ENCODE measurements at places on chromosomes 5 and 9.

DNA sequence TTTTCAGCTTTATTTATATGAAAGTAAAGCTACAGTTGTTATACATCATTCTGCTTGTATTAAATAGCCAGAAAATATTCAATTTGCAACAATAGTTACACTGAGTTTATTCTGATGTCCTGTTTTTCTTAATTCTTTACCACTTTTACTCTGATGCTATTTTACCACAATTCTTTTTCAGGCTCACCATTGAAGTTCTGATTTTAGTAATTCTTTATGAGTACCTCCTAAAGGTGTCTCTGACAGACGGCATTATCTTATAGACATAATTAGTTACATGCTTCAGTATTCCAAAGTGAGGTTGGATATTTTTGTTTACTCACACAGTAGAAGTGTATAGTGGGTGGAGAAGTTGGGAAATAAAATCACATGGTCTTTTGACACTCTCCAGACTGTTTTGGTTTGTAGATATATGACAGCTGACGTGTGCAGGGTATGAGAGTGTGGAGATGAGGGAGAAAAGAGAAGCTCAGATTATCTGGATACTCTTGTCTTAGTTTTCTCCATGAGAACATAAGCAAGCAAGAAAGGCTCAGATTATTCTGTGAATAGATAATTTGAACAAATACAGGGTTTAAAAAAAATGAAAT is 97.4 kb downstream of the FBXO4 start:
- no peak for DNase-seq

DNA sequence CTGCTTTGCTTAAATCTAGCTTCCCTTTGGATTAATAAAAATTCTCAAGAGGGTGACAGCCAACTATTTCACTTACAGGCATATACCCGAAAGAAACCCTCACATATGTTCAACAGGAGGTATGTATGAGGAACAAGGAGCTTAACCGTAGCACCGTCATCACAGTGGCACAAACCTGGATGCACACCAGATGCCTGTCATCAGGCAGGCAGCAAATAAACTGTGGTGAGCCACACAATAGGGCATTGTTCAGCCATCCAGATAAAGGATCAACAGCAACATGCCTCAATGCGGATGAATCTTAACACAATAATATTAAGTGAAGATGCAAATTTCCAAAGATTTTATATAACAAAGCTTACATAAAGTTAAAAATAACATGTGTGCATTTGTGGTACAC is 5.5 kb upstream of the TNFSF15 start:
- DNase-seq, result no peak

DNA sequence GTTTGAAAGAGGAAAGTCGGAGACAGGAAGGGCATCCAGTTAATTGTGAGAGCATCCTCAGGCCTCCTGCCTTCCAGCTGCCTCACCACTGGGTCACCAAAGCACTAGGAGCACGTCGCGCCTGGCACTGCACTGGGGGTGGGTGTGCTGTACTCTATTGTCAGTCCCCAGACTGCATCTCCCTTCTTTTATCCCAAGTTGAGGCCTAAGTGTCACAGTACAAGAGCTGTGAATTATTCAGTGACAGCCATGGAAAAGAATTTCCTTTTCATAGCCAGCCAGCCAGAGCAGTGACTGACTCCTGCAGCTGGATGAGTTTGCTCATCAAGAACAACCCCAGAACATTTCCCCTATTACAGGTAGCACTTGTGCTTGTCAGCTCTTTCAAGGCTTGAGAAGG is 16.3 kb downstream of the CLTA start:
- DNase-seq, result no peak

DNA sequence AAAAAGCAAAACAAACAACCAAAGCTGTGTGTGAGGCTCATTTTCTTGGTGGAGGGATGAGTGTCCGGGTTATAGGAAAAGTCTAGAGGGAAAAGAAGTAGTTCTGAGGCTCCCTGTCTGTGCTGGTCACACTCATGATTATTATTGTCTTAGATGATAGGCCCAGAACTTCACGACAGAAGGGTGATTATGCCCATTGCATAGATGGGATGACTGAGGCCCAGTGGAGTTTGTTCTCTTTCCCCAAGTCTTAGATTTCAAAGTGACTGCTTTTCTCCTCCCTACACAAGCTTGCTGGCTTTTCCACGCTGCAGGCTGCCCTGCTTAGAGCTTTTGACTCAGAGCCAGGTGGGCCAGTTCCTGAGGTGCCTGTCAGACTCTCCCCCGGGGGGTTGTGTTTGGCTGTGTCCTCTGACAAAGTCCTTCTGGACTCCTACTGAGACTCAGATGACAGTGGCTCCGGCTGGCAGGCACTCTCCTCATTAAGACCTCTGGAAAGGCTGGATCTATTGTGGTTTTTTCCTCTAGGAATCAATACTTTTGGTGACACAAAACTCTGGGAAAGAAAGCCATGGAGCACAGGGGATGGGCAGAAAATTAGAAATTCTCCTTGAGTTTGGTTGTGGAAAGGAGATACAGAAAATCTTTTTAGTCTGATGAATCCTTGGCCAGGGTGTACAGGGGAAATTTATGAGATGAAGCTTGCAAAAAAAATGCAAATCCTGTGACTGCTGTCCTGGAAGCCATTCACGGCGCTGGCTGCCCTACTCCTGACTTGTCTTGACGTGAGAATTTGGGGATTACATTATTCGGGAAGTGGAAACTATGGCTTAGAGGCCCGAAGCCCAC is 120.9 kb downstream of the NSG2 start:
- DNase-seq, result no peak

DNA sequence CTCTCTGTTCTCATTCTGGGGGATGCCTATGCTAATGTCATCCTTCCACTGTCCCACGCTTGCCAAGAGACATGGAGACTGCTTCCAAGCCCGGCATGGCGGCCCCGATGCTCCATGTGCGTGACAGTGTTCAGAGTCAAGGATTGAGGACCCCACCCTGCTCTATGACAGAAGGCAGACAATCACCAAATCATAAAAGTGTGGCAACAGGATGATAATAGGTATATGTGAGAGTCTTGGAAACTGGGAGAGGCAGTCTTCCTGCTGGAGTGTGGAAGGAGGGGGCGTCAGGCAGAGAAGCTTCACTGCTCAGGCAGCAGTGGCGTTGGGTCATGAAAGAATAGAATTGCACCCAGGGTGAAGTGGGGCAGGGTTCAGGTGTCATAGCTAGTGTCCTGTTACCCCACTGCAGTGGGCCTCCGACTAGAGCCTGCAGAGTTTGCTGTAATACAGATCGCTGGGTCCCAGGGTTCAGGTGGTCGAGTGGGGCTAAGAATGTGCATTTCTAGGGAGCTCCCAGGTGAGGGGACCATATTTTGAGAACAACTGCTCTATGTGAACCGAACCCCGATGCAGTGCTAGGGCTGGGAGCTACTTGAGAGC is 12.5 kb upstream of the GADD45G start:
- no peak for DNase-seq

DNA sequence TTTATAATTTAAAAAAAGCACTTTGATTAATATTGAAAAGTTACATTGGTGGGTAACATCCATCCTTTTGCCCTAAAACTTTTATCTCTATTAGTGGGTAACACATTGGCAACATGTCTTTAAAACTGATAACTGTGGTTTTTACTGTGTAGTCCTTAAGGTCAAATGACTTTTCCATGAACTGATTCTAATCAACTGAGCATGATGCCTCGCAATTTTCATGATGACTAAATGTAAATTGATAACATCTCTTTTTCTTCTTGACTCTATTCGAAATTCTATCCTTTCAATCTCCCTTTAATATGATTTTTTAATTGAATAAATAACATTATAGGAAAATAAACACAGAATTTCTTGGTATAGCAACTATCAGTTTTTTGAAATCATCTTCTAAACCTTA is 6.3 kb upstream of the IL5 start:
- no peak for DNase-seq

- no peak for DNase-seq
Observed at GRCh38 chr9:12813960-12814876, 39.4 kb downstream of the LURAP1L start.

- no peak for DNase-seq
Observed at GRCh38 chr9:130675396-130675795, 11.0 kb downstream of the PRDM12 start.

DNA sequence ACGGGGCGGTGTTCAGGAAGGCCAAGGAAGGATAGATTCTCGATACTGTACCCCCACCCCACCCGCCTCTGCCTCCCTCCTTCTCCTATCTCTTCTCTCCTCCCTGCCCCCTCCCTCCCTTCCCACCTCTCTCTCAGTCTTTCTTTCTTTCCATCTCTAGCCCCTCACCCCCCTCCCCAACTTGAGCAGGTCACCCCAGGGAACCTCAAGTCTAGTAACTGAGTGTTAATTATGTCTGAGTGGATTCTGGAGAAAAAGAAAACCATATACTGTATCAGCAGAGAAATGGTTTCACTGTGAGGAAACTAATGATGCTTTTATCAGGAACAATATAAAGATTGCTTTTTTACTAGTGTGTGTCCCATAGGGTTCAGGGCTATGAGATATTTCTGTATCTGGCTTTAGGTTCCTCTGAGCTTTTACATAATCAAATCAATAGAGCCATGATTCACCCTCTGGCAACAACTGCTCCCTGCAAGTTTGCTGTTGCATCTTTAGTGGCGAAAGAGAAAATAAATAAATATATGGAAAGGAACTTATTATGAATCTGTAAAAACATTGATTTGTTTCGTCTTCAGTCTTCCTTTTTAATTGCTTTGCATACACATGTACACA is 639.7 kb downstream of the CCDC171 start:
- DNase-seq, result no peak

DNA sequence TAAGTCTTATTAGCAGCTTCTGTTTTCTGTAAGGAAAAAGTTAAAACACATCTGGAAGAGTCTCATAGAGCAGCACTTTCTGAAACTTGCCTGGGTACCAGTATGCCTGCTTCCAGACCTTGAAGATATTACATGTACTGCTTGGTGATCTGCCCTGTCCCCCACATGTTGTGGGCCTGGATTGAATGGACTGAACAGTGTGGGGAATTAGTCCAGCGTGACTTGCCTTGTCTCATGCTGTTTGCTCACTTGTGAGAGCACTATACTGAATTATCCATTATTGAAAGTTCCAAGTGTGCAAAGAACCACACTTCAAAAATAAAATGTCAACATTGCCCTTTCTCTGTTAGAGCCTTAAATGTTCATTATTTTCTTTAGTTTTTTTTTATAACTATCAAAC is 8.9 kb downstream of the CTNNA1 start:
- no peak for DNase-seq

DNA sequence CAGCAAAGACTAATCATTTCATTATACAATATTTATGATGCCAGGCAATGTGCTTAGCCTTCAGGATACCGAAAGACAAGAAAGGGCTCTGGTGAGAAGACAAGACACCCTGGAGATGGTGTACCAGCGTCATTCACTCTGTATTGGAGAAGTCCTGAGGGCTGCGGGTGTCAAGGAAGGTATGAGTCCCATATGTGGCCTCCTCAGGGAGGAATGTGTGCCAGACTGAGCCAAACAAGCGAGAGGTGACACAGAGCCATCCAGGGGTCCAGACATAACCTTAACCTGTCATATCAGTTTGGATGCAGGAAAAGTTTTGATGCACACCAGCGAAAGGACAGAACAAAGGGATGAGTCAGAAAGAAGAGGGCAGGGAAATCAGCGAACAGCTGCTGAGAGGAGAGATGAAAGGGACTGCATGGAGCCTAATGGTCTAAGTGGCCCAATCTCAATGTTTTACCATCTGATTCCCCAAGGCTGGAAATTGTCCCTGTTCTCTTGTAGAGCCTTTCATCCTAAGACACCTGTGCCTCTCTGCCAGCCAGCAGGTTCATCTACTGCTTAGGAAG is 38.9 kb downstream of the ADRA1B start:
- DNase-seq, result no peak

GRCh38 chr5:181053488-181054121 is 13.5 kb downstream of the BTNL9 start:
- no peak for DNase-seq

GRCh38 chr9:76463211-76463610 is 4.2 kb downstream of the GCNT1 start:
- no peak for DNase-seq

- DNase-seq, result no peak
Observed at GRCh38 chr9:133633681-133634080, 2.5 kb upstream of the DBH start.

DNA sequence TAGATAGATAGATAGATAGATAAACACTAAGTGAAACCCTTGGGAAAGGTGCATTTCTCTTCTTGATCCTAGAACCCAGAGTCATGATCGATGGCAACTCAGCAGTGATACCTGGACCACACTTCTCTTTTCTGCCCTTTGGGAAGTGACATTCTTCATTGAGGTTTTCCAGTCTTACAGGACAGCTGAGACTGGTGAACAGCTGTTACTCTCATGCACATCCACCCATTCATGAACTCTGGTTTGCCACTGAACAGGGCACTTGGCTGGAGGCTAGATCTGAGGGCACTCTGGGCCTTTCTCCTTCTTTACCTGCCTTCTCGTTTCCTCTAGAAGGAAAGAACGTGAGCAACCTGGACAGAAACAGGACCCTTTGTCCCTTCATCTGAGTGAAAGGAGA is 164.5 kb downstream of the DRD1 start:
- no peak for DNase-seq

DNA sequence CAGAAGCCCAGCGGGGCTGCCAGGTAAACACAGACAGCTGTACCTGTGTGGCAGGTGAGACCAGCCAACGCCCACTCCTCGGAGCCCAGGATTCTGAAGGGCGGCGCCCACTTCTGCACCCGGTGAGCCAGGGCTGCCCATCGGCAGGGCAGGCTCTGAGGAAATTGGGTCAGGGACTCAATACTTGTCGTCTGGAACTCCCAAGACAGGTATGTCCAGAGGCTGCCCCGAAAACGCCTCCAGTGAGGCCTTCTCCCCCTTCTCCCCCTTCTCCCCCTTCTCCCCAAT is 19.8 kb downstream of the GLT6D1 start:
- DNase-seq, result no peak

DNA sequence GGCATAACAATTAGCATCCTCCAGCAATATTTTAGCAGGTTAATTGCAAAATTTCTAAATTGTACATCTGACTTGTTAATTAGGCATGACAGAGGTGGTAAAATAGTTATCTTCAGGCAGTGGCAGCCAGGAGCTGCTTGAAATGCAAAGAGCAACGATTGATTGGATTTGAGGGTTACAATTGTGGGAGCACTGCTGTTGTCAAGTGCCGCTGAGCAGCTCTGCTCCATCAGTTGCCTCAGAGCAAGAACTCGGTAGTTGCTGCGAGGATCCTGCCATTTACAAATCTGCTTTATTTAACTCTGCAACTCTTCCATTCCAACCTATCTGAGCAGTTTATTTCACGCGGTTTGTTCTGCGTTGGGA is 12.6 kb downstream of the PBX3 start:
- no peak for DNase-seq

DNA sequence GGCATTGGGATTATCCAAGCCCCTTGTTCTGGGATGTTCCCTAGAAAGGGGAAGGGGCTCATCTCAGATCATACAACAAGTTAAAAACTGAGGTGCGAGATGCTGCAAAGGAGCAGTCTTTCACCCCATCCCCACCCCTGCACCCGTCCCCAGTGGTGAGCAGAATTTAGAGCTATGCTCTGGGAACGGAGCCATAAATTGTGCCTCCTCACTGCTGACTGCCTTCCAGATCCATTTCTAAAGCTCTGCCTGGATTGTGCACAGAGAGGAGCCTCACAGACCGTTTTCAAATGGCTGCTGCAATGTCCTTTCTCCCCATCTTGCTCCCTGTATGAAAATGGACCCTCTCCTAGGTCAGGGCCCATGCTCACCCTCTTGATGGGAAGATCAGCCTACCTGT is 8.3 kb downstream of the SLC25A48 start:
- DNase-seq, result no peak

GRCh38 chr5:118620233-118620632 is 368.1 kb downstream of the DTWD2 start:
- DNase-seq, result no peak

Measured in GM19239 (cell line).